CD4-positive, alpha-beta T cell treated with Interleukin-6 for 4 hours (primary cell): ENCODE measurements at places on chromosomes 12 and 14.

- DNase-seq, result no peak
Measured at GRCh38 chr12:15196678-15197505, 24.3 kb downstream of the RERG start.

DNA sequence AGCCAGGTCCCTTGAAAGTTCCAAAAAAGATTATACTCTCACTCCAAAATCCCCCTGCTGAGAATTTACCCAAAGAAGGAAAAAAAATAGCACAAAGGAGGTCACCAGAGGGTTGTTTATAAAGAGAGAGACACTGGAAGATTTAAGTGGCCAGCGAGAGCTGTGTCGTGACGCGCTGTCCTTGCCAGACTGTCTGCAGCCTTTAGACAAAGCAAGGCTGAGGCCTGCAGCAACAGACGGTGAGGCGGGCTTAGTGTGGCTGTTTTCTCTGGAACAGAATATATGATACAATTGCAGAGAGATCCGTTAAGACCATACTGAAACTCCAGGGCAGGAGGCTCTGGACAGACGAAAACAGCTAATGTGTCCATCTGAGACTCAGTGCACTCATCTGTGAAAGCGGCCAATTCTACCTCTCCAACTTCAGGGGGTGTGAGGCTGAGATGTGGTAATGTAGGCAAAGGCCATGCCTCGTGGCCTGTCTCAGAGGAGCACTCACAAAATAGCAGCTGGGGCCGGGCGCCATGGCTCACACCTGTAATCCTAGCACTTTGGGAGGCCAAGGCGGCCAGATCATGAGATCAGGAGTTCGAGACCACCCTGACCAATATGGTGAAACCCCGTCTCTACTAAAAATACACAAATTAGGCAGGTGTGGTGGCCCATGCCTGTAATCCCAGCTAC, 36.2 kb downstream of the ANAPC7 start:
- no peak for DNase-seq

- DNase-seq, result no peak
Measured at GRCh38 chr14:105384605-105385321, 13.6 kb upstream of the TEX22 start.

DNA sequence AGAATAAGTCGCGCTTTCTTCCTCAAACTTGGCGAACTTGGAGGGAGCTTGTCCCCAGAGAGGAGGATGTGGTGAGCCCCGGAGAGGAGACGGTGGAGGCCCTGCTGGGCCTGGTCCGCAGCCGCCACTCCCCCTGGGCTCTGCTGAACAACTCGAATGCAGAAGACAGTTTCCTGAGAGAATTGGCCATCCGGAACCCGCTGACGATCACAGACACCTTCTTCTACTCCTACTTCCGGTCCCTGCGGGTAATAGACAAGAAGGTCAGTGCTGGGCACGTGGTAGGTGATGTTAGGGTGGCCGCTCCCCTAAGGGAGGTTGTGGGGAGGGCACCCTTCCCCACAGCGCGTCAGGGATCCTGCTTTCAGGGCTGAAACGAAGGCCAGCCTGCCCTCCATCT, 1.6 kb downstream of the LRRC43 start:
- DNase-seq, result no peak

DNA sequence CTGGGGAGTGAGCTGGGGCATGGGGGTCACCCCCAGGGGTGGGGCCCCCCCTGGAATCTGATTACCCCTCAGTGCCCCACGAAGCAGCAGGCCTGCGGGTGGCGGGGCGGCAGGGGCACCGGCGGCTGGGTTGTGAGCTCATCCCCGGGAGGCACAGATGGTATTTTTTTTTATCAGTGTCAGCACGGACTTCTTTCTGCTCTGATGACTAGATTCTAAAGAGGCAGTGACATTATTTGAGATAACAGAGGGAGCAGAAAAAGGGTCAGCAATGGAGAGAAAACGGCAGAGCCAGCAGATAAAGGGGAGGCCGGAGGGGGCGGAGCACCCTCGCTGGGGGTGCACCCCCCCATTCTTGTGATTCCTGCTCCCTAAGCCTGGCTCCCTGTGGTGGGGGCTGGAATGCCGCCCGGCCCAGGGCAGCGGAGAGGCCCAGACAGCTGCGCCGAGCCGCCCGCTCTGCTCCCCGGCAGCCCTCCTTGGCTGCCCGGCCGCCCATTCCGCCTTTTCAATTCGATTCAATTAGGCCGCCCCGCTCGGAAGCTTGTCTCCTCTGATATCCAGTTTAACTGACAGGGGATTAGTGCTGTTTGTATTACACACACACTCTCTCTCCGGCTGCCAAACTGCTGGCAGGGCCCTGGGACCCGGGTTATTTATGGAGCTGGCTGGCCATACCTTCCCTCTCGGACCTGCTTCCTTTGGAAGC, 32.9 kb downstream of the MVK start:
- no peak for DNase-seq

DNA sequence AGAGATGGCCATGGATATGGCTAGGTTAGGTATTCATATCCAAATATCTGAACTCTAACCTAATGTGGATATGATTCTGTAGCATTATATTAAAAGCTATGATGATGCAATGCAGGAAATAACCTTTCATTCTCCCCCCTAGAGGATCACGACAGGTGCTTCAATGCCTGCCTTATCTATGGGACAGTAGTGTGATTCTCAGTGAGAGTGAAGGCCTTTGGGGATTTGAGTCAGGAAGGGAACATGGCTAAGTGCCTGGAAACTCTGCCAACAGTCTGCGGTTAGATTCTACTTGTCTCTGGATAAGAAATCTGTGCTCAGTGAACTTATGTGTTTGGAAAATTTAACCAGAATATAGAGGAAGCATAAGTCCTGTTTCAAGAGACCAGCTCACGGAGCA, 81.8 kb downstream of the SLC38A1 start:
- DNase-seq, result no peak

DNA sequence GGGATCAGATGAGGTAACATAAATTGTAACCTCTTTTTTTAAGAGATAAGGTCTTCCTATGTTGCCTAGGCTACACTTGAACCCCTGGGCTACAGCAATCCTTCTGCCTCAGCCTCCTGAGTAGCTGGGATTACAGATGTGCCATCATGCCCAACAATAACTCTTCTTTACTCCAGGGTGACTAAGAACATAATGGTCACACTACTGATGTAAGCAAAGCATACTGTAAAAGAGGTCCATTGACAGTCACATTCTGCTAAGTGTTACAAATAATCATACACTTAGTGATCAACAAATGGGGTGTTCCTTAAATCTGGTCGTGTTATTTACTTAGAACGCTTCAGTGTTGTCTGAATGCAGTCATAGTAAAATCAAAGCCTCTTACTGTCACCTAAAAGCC, 68.9 kb downstream of the EPS8 start:
- no peak for DNase-seq

DNA sequence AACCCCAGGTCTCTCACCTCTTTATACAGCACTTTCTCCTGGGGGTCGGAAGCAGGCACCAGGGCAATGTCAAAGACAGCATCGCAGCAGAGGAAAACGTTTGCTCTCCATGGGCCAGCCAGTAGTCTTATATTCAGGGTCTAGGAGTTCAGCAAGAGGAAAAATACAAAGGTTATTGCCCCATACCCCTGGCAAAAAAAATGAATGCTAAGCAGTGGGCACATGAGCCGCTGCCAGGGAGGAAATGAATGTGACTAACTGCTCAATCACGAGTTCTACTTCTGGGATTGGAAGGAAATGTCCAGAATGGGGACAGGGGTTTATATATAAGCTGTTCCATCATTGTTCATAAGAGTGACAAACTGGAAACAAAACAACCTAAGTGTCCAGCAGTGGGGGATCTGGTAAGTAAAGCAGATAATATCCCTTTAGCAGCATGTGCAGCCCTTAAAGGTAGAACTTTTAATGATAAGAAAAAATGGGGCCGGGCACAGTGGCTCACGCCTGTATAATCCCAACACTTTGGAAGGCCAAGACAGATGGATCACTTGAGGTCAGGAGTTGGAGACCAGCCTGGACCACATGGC, 53.8 kb downstream of the PHETA1 start:
- DNase-seq, result no peak

DNA sequence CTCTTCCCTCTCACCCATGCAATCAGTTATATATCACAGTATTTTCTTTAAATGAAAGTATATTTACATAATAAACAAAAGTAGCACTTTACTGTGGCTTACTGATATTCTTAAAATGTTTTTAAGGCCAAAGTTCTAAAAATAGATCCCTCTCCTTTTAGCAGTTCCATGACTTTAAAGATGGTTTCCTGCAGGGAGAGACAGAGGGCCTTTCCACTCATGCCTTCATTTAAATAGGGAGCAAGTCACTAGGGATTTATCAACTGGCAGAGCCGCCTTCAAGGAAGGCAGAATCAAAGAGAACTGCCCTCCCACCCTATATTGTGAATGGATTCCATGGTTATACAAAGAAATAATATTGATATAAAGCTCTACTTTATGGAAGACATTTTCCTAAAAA, 55.5 kb downstream of the DUSP16 start:
- DNase-seq, result no peak

DNA sequence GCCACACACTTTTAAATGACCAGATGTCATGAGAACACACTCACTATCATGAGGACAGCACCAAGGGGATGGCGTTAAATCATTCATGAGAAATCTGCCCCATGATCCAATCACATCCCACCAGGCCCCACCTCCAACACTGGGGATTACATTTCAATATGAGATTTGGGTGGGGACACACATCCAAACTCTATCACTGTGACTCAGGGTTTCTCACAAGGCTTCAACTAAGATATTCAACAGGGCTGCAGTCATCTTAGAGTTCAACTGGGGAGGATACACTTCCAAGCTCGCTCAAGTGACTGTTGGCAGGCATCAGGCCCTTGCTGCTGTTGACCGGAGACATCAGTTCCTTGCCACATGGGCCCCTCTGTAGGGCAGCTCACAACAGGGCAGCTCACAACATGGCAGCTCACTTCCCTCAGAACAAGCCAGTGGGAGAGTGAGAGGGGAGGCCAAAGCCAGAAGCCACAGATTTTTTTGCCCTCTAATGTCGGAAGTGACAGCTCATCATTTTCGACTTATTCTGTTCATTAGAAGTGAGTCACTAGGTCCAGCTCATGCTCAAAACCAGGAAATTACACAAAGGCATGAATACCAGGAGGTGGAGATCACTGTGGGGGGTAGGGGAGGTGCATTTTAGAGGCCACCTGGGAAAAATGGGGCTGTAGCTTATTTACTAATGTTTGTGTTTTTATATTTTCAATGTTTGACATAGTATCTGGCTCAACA, 50.8 kb upstream of the PTHLH start:
- DNase-seq, result no peak

- no peak for DNase-seq
Measured at GRCh38 chr12:67646775-67647174, 1.8 kb upstream of the DYRK2 start.

- peak; percentile 78 for DNase-seq
Measured at GRCh38 chr14:106844608-106845285, 1318.4 kb downstream of the TMEM121 start.

GRCh38 chr12:132084621-132085290, 59.4 kb downstream of the DDX51 start:
- DNase-seq, result peak; percentile 33

GRCh38 chr12:127455347-127456265, 811.4 kb upstream of the TMEM132C start:
- no peak for DNase-seq

DNA sequence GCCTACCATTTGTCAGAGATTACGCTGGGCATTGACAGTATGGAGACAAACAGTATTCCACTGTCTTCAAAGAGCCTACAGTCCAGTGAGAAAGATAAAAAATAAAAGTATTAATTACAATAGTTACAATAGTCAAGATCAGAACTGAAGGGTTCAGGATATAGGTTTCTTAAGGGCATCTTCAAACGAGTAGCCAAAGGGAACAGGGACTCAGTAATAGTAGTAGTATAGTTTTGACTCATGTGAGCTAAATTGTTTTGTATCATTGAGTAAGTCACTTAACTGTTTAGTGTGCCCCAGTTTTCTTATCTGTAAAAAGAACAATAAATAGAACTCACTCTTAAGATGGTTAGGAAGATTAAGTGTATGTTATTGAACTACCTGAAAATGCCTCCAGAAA, 123.6 kb downstream of the METTL25 start:
- no peak for DNase-seq

GRCh38 chr14:91019673-91020072, 40.8 kb downstream of the RPS6KA5 start:
- no peak for DNase-seq

DNA sequence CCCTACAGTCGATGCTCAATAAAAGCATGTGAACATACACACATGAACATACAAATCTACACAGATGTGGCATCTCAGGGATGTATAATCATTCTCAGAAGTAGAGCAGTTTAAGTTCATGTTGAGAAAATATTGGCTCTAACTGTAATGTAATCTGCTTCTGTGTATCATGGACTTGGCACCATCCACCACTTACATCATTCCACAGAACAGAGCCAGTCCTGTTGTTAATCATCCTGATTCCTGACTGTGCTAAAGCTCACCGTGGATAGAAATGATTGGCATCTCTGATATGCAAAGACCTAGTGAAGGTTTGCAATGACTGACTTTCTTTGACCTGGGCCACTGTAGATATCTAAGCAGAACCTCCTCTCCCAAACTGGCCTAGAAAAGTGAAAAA, 1141.3 kb downstream of the BCL11B start:
- no peak for DNase-seq

DNA sequence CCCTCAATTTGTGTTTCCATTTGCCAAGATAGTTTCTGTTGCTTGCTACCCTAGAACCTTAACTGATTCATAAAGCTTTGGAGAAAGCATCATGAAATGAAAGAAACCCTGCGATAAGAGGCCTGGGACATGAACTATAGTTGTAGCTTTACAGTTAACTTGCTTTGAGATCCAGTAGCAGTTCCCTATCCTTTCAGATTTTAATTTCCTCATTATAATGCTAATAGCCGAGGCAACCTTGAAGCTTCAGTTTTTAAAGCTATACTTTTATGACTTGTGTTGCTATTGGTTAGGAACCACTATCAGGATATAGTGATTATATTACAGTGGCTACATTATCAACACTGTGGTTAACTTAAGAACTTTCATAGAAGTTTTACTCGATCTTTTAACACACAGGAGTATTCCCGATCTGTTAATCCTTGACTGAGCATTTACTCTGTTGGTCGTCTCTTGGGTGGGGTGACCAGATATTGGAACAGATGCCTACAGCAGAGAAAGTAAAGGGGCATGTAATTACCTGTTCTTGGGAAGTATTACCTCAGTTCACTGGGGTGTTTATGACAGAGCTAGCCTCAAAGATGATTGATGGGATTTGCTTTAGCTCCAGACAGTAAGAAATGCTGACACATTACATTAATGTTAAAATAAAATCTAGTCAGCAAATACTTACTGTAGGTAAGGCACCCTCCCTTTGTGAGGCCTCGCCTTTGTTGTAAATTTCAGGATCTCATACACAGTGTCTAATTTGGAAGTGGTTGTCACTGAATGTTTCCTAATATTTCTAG, 86.2 kb upstream of the CSRP2 start:
- DNase-seq, result no peak

GRCh38 chr12:45648070-45648469, 81.4 kb upstream of the ARID2 start:
- DNase-seq, result no peak
